HFF-Myc (cell line): ENCODE measurements at places on chromosomes 5 and 9.
A peak's percentile ranks its signal among the peaks of the same experiment; 100 is the strongest.

DNA sequence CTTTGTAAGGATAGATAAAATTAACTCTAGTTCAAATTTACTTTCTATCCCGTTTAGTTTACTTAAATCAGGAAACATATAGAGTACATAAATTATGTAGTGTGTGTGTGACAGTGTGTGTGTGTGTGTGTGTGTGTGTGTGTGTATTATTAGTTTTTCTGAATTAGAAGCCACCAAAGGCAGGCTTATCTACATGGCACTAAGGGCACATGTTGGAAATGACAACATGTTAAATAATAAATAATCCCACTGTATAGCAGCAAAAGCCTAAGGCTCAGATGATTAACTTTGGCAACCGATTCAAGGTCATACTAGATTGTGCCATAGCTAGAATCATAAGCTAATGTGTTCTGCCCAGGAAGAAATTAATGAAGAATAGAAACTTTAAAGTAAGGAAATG lies 54.6 kb downstream of the MEGF9 start:
- no peak for DNase-seq

- no peak for DNase-seq
Observed at GRCh38 chr5:96903300-96903699, 27.0 kb downstream of the ERAP2 start.

DNA sequence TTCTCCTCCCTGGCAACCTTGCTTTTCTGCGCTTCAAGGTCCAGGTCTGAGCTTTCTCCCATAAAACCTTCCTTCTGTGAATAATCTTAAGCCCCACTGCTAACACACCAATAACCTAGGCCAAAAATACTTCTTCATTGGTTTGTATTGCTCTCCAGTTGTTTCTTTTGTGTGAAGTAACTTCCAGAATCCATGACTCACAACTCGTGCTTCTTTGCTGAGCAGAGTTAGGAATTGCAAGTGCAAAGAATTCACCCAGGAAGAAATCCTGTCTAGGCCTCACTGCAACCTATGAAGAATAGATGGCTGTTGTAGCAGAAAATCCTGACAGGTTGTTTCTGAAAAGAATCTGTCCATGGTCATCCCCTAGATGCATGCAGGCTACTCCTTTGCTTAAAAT lies 295.7 kb downstream of the MED10 start:
- no peak for DNase-seq

DNA sequence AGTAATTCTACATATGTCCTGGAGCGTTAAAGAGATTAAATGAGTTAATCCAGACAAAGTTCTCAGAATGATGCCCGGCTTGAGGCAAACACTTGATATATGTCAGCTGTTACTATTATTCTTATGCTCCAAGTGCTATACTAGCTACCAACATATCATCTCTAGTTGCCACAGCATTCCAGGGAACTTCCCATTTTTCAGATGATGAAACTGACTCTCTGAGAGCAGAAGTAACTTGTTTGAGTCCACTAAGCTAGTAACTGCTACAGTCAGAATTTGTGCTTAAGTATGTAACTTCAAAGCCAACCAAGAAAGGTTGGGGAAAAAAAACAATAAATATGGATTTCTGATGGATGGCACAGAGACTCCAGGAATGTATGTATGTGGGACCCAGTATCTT lies 98.1 kb downstream of the CDK5RAP2 start:
- DNase-seq = no peak

GRCh38 chr5:13934921-13935320 lies 9.6 kb downstream of the DNAH5 start:
- DNase-seq = no peak

GRCh38 chr5:38548064-38548759 lies 8.2 kb downstream of the LIFR start:
- no peak for DNase-seq

DNA sequence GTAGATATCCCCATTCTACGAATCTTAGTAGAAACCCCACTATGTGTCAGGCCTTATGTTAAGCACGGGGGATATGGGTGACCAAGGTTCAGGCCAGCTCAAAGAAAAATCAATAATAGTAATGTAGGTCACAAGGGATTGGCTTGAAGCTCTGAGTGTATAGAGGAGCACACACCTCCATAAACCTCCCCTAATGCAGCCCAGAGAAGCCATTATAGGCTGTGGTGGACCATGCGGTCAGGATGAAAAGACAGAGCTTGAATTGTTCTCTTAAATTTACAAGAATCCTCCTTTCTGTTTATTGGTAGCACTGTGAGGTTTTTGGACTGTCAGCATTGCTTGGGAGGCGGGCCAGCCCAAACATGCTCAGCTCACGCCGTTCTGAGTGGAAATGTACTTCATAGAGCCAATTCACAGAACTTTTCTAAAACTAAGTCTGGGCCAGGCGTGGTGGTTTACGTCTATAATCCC lies 9.1 kb downstream of the PDE6A start:
- no peak for DNase-seq

- DNase-seq = no peak
Observed at GRCh38 chr5:154509784-154510555, 31.9 kb upstream of the HAND1 start.

- no peak for DNase-seq
Observed at GRCh38 chr5:57232293-57233033, 58.6 kb downstream of the GPBP1 start.

DNA sequence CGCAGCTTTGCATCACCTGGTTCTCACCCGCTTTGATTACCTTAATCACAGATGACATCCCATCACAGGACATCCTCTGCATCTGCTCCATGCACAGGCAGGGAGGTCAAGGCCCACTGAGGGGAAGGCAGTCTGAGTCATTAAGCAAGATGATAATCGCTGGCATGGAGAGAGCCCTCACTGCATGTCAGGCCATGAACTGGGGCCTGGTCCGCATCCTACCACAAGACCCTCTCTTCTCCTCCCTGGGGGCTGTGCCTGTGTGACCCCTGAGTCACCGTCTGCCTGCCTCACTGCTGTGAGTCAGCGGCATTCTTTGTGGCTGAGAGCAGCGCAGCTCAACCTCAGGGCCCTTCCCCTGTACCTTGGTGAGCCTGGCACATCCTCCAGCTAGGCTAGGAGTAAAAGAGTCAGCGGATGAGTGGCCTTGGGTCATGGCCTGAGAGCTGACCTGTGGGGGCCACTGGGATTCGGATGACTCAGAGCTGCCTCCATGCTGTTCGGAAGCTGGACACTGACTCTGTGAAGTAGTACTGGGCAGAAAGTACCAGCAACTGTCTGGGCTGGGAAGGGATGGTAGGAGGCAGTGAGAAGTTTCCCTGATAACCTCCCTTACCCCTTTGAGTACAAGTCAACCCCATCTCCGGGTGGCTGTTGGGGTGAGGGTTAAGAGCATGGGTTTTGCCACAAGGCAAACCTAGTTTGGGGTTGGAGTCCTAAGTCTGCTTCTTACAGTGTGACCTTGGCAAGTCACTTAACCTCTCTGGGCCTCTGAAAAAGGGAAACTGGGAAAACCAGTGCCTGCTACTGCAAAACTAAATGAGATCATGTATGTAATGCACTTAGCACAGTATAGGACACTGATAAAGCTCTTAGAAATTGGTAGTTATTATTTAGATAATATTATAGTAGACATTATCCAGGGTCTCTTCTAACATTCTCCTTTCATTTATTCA lies 14.6 kb upstream of the ARSI start:
- peak; percentile 75 for DNase-seq

GRCh38 chr9:134641173-134641989 lies at the start of gene COL5A1:
COL5A1 (plus strand) TSS chr9:134641803; CDS start chr9:134642188, 385 bp downstream.
- no peak for DNase-seq

GRCh38 chr5:6585168-6585567 lies 47.7 kb downstream of the NSUN2 start:
- DNase-seq = no peak

GRCh38 chr5:164188733-164189148 lies 683.3 kb downstream of the MAT2B start:
- DNase-seq = no peak

DNA sequence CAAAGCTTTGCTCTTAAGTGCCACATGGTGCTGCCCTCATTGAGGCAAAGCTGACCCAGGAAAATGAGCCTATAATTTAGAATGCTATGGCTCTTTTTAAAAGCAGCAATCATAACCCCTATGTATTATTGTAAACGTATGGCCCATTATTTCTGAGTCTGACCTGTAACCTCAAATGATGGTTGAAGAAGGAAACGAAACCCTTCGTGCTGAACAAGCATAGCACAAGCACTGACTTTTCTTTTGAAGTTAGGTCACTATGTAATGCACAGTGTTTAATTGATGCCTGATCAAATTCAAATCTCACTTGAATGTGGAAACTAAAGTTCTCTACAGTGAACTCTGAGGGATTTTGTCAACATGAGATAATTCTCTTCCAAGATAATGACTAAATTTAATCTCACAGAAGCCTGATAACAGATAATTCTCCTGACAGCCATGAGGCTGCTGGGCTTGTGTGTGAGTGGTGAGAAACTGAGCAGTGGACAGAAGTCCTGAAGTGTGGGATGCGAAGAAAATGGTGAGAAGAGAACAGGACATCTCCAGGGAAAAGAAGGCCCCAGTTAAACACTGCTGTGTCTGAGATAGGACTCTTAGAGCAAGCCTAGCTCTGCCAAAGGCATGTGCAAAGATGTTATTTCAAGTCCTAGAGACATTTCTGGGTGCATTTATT lies 226.9 kb downstream of the MAN2A1 start:
- no peak for DNase-seq

DNA sequence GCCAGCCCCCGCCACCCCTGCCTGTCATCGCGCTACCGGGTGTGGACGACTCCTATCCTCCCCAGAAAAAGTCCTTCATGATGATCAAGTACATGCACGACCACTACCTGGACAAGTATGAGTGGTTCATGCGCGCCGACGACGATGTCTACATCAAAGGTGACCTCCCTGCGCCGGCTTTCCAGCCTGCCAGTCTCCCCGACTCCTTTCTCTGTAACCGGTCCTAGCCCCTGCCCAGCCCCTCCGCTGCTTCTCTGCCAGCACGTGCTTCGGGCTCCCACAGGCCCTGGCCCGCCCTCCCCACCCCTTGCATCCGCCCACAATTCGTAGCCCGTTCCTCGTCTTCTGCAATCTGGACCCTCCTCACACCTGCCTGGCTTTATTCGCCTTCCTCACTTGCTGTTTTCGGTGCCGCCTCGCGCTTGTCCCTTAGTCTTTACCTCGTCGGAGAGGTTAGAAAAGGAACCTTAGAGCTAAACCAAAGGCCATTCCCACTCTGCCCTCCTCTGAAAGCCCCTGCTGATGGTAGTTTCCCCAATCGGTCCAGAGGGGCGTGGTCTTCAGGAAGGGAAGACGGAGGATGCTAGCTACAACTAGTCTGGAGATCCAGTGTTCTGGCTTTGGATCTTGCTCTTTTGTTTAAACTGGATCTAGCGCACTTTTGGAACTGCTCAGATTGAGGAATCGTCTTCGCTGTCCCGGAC lies 1.4 kb downstream of the CHSY3 start:
- no peak for DNase-seq

GRCh38 chr5:56145511-56145910 lies 87.6 kb downstream of the ANKRD55 start:
- DNase-seq = no peak

DNA sequence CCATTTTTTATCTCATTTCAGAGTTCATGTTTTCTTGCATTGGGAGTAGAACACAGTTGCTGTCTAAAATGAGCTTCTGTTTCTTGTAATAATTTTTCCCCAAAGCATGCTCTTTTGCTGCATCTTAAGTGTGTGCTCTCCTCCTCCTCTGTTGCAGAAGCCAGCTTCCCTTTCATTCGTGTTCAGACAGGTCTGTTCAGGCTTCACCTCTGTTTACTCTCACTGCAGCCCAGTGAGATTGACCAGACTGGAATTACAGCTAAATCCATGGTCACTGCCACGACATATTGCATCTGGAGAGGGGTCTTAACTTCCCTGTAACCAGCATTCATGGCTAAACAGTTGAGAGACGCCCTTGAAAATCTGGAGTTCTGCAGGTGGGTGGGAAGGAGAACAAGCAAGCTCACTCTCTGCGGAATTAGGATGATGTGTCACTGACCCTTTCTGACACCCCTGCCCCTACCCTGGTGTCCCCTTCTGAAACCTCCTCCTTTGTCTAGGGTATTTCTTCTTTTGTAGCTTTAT lies 223.2 kb downstream of the FSTL4 start:
- no peak for DNase-seq

GRCh38 chr9:22060831-22061383 lies 51.8 kb upstream of the CDKN2B start:
- no peak for DNase-seq

GRCh38 chr9:87343816-87344430 lies 153.7 kb upstream of the DAPK1 start:
- DNase-seq = no peak

GRCh38 chr5:27158775-27159174 lies 120.4 kb upstream of the CDH9 start:
- DNase-seq = no peak

- DNase-seq = no peak
Observed at GRCh38 chr9:32351845-32352244, 32.6 kb upstream of the ACO1 start.

- DNase-seq = no peak
Observed at GRCh38 chr5:74491586-74491985, 148.9 kb downstream of the ENC1 start.

- no peak for DNase-seq
Observed at GRCh38 chr5:139272471-139273321, 20.8 kb upstream of the MATR3 start.

- DNase-seq = no peak
Observed at GRCh38 chr5:1923766-1924165, 41.0 kb upstream of the IRX4 start.

DNA sequence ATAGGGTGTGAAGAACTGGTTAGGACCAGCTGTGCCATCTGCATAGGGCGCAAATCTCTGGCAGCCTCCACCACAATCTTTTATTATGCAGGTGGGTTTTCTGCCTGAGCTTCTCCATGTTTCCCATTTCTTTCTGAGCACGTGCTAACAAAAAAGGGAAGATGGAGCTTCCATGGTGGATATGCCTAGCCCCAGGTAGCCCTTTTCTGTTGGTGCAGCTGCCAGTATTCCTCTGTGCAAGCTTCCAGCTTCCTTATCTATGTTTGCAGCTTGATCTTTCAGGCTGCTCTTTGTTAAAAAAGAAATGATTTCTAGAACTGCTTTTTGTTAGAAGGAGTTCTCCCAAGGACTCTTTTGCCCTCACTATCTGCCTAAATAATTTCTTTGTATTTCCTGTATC lies 95.0 kb upstream of the EPB41L4A start:
- DNase-seq = no peak

DNA sequence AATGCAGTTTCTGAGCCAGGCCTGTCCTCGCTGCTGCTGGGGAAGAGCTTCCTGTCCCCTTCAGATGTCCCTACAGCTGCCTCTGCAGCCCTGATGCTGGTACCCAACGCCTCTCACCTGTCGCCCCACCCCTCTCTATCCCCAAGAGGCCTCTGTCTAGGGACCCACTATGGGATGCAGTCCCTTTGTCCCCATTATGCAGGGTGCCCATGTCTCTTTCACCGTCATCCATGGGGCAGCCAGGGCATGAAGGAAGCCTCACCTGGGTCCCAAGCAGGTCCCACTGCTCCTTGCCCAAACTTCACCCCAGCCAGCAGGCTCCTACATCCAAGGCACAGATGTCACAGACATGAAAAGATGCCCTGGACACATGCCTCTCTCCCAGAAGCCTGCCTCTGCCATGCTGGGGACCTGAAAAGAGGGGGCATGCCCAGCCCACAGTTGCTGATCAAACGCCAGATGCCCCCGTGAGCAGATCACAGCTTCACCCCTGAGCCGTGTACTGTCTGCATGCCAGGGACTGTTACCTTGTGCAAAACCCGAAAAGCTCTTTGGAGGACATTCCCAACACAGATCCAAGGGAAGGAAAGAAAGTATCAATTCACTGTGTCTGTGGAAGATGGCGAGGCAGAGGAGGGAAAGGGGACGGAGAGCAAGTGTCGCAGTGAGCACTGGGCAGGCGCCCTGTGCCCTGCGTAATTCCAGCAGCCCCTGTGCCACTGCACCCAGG lies 81.0 kb downstream of the ADAMTS2 start:
- no peak for DNase-seq
